ENCODE measurements at places on chromosomes 16 and 17. TPM values are rescaled to one million over a fixed set of nuclear protein-coding genes. Genes with fewer than 3 reads are reported as not detected.

TMEM238L gene
- total RNA-seq = not detected

GCGR gene
- total RNA-seq = not detected

CCL4L2 gene
- total RNA-seq = not detected

TBX6 gene
- 0.75 TPM for total RNA-seq

MED31 gene
- 17.4 TPM for total RNA-seq

RAMP2 gene
- total RNA-seq = 2.4 TPM

MT1M gene
- 1.2 TPM for total RNA-seq

DNA sequence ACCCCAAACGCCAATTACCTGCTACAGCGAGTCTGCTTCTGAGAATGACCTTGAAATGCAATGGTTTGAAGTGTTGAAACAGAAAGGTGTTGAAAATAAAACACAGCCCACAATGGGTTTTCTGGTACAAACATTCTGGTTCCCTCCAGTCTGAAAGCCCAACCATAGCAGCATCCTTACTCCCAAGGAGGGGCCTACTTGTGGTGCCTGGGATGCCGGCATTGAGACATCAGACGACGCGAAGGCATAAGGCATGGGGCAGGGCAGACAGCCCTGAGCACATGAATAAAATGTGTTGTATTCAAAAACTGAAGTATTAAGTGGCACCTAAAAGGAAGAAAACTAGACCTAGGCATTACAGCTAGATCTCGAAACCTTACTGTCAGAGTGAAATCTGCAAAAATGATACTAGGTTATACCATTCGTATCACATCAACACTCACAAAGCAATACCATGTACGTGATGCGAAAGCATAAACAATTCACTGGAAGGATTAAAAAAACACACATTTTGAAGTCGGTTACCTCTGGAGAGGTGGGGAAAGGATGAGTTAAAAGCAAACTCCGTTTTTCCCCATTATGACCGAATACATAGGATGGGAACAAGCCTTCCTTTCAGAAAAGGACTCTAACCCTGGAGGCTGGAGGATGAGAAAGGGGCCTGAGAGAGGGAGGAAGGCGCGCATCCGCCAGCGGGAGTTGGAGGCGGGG is 702 bp downstream of the NUDT21 start:
- DNase-seq = no peak

- peak; percentile 85 for DNase-seq
Measured at GRCh38 chr17:78131172-78132083, 857 bp downstream of the TMC8 start.

DNA sequence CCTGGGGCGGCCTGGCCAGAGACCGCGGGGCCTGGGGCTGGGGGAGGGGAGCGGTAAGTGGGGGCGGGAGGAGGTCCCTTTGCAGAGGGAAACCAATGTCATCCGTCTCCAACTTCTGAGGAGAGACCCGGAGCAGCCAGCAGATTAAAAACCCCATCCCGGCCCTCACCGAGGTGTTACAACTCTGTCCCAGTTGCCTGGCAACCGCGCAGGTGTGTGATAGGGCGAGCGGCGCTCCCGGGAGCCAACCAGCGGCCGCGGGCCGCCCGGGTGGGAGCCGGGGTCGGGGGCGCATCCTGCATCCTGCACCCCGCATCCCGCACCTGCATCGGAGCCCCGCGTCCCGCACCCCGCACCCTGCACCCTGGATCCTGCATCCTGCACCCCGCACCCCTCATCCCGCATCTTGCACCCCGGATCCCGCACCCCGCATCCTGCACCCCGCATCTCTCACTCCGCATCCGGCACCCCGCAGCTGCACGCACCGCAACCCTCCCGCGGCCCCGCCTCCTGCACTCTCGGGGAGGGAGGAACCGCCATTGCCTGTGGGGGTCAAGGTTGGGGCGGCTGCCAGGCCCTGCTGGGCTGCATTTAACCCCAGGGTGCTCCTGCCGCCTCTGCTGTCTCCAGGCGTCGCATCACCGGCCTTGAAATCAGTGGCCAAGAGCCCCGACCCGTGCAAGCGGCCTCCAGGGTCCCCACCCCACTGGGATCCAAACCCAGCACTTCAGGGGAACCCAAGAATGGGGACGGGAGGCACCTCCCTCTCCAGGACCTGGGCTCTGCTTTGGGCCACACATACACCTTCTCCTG is 47.3 kb downstream of the RTN4RL1 start:
- no peak for DNase-seq

GRCh38 chr17:52207796-52208195 is 49.3 kb upstream of the CA10 start:
- no peak for DNase-seq

DNA sequence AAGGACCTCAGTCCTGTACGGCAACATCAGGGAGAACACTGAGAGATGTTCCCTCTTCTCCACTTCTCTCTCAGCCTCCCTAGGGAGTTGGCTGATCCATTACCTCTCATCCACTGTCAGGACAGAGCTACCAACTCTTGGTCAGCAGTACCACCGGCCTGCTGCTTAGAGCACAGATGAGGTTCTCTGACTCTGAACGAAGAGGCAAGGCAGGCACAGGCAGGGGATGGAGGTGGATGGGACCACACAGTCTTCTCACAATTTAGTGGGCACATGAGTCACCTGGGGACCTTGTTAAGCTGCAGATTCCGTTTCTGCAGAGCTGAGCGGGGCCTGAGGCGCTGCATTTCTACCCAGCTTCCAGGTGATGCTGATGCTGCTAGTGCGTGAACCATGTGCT is 128.6 kb upstream of the CCL2 start:
- no peak for DNase-seq

DNA sequence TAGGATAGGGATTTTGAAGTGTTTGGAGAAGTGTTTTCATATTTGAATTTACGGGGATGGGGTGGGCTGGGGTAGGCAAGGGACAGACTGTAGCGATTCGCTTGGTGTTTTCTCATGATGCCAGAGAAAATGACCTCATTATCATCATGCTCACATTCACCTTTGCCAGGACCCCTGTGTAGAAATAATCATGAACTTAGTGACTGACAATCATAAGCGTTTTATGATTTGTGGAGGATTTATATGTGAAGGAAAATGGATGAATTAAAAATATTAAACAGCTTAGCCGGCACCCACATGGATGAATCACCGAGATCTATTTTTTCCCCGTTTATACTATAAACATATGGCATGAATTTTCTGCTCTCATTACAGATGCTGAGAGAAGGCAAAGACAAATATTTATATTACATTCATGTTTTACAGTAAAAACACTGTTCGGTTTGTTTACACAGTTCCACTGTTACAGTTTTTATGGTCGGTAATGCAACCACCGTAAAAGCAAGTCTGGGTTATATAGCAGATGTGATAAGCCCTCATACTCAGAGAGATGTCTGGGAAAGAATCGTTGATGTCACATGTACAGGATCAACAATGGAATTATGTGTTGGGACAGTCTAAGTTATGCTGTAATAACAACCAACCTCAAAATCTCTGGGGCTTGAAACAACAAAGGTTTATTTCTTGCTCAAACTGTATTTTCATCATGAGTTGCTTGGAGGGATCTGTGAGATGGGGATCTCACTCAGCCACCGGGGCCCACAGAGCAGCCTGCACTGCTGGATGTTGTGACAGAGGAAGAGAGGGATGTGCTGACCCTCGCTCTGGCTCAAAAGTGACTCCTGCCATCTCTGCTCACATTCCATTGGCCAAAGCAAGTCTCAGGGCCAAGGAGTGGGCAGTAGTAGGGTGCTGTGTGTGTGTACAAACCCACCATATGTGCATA is 85.1 kb downstream of the WWOX start:
- no peak for DNase-seq

GRCh38 chr17:61967729-61968128 is 39.9 kb upstream of the INTS2 start:
- no peak for DNase-seq

GRCh38 chr17:82314727-82315605 is 2.4 kb downstream of the CD7 start:
- DNase-seq = no peak

DNA sequence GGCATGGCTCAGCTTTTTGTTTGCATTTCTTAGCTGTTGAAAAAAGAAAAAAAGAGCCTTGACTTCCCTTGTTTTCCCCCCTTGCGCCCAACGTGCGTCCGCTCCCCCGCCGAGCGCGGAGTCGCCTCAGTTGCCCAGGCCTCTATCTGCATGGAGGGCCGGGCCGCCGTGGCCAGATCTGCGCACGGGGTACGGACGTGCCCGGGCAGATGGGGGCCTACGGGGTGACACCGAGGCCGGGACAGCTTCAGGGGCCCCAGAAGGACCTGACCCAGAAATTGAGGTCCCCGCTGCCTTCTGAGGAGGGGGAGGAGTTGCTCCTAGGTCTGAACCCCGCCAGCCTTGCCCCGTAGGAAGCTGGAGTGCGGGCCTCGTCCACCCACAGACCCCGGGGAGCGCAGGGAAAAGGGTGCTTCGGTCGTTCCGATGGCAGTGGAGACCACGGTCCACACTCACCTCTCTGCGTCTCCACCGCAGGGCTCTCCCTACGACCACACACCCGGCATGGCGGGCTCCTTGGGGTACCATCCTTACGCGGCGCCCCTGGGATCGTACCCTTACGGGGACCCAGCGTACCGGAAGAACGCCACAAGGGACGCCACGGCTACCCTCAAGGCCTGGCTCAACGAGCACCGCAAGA is 1.5 kb downstream of the IRX5 start:
- DNase-seq = peak; percentile 82

DNA sequence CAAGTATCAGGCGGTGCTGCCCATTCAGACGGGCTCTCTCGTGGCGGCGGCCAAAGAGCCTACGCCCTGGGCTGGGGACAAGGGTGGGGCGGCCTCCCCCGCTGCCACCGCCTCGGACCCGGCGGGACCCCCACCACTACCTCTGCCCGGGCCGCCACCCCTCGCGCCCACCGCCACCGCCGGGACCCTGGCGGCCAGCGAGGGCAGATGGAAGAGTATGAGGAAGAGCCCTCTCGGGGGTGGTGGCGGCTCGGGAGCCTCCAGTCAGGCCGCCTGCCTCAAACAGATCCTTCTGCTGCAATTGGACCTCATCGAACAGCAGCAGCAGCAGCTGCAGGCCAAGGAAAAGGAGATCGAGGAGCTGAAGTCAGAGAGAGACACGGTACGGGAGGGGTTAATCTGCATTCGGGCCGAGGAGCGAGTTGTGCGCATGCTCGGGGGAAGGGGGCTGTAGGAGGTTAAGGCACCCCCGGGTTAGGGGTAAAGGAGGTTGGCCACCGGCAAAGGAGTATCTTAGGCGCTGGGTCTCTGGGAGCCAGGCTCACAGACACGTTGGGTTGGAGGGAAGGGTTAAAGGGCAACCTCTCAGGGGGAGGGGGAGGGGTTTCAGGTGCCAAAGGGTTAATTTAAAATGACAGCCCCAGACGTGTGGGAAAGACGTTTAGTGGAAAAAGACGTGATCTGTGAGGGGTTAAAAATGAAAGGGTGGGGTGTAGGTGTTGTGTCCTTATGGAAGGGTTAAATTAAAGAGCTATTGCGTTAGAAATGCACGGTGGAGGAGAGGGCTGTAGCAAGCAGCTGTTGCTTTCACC is 1.4 kb downstream of the MSL1 start:
- peak; percentile 88 for DNase-seq

- no peak for DNase-seq
Measured at GRCh38 chr16:81831722-81832126, 52.6 kb downstream of the PLCG2 start.

GRCh38 chr17:12977008-12977751 is 40.6 kb downstream of the ELAC2 start:
- no peak for DNase-seq

GRCh38 chr16:3783516-3783915 is 66.2 kb upstream of the TRAP1 start:
- DNase-seq = no peak

Data from osteocyte (in vitro differentiated cells).